DMS53 (cell line): ENCODE measurements at places on chromosomes 16 and 17.

- DNase-seq = peak; percentile 28
Observed at GRCh38 chr16:1580956-1581355, 30.9 kb downstream of the IFT140 start.

- no peak for DNase-seq
Observed at GRCh38 chr16:3718019-3718391, 681 bp upstream of the TRAP1 start.

DNA sequence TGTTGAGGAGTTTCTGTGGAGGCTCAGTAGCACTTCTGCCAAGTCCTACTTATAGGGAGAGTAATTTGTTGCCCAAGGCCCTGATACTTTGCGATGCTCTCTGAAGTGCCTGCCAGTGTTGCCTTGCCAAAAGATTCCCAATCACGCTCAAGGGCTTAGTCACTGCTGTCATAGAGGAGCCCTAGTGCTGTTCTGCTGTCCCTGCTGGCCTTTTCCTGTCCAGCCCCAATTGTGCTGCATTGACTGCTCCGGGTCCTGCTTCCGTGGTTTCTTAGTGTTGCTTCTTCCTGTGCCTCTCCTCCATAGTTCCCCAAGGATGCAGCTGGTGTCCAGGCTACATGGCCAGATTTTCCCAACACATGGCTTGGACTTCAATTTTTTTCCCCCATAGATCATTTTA lies 13.9 kb downstream of the NUP93 start:
- no peak for DNase-seq

DNA sequence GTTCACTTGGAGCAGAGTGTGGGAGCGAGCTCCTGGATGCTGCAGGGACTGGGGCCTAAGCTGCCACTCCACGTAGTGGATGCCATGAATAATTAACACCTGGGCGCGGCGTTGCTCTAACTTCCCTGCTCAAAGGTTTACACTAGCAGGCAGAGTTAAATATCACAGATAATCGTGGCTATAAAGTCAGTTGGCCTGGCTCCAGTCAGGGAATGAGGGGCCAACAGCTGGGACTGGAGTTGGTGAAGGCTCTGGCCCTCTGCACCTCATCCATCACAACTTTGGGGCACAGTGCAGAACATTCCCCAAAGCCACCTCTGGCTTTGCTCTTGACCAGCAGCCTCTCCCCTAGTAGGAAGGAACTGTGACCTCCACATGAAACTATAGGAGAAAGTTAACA lies 10.9 kb downstream of the HOXB4 start:
- DNase-seq = no peak

DNA sequence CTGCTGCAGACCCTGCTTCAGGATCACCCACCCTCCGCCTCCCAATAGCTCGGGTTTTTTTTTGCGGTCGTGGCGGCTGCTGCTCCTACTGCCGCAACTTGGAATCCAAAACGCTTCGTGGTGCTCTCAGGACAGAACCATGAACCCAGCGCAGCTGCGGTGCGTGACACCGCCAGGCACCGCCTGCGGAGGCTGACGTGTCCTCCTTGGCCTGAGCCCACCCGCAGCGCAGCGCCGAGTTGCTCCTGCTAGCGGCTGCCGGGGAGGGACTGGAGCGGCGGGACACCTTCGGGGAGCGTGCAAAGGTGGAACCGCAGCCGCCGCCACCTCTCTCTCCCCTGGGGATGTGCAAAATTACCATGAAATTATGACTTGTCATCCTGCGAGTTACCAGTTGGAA lies 1893.0 kb downstream of the TP53TG3F start:
- DNase-seq = no peak

DNA sequence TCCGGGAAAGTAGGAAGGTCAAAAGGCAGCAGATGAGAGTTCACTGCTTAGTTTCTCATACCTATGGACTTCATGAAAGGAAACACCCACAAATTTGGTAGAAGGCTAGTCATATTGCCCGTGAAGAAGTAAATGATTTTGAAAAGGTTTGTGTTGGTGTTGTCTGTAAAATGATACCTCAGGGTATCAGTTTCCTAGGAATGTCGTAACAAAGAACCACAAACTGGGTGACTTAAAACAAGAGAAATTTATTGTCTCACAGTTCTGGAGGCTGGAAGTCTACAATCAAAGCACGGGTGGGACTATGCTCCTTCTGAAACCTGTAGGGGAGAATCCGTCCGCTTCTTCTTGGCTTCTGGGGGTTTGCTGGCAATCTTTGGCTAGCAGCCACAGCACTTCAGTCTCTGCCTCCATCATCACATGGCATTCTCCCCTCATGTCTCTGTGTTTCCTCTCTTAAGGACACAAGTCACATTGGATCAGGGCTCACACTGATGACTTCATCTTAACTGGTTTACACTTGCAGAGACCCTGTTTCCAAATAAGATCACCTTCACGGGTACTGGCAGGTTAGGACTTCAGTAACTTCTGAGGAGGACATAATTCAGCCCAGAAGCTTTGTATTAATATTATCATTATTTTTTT lies 2.0 kb upstream of the NAE1 start:
- no peak for DNase-seq

DNA sequence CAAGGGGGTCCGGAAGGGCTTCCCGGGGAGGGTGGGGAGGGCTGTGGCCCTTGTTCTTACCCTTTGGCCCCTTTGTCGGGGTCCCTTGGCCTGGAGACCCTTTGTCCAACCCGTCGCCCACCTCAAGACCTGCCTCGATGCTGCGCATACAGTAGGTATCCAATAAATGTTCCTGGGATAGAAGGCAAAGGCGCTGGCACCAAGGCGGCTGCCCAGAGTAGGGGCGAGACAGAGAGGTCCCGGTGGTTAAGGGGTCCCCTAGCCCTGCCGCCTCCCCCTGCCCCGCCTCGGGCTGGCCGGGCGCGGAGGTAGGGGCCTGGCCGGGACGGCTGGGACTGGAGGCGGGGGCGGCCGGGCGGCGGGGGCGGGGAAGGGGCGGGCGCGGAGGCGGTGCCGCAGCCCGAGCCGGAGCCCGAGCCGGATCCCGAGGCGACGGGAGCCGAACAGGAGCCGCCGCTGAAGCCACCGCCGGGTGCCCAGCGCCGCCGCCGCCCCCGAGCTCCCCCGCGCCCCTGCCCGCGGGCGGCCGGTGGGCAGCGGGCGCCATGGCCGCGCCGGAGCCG lies at the start of gene NHERF2:
Gene NHERF2, plus strand, starts transcription at position 442 of the 563 bp plus-strand sequence. Its CDS starts 104 bp downstream, at position 546.
- peak; percentile 66 for DNase-seq

- DNase-seq = no peak
Observed at GRCh38 chr16:24471561-24472350, 67.6 kb upstream of the RBBP6 start.

- peak; percentile 41 for DNase-seq
Observed at GRCh38 chr17:50056961-50057330, 1.0 kb downstream of the ITGA3 start.

DNA sequence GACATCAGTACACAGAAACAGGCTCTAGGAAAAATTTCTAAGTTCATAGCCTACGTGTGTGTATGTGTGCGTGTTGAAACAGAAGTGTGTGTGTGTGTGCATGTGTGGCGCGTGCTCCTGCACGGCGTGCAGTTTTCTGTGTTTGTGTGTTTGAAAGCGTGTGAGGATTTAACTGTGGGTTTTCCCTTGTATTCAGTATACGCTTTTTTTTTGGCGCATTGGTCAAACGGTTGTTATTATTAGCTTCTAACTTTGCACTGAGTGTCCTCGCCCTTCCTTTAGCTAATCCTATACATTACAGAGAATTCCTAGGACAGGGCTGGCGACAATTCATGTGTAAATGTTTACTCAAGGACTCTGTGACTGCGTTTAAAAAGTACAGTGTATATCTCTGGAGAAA lies 23.0 kb downstream of the TMC6 start:
- peak; percentile 66 for DNase-seq

GRCh38 chr16:56558024-56558747 lies 6.7 kb upstream of the MT4 start:
- no peak for DNase-seq

GRCh38 chr17:45190503-45191255 lies 29.0 kb downstream of the HEXIM2 start:
- DNase-seq = no peak

GRCh38 chr17:76296889-76297288 lies 11.2 kb downstream of the QRICH2 start:
- DNase-seq = no peak

GRCh38 chr16:64865069-64865696 lies 256.7 kb downstream of the CDH11 start:
- DNase-seq = no peak

- DNase-seq = no peak
Observed at GRCh38 chr16:68162413-68162812, 73.5 kb downstream of the ESRP2 start.

GRCh38 chr16:63684149-63685101 lies 1437.4 kb downstream of the CDH11 start:
- DNase-seq = no peak

DNA sequence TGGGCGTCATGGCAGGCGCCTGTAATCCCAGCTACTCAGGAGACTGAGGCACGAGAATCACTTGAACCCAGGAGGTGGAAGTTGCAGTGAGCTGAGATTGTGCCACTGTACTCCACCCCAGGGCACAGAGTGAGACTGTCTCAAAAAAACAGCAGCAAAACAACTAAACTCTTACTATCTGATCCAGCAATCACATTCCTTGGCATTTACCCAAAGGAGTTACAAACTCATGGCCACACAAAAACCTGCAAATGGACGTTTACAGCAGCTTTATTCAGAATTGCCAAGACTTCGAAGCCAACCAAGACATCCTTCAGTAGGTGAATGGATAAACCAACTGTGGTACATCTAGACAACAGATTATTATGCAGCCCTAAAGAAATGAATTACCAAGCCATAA lies 4.0 kb downstream of the SIAH1 start:
- no peak for DNase-seq
